ENCODE measurements at places on chromosomes 11 and 22.

- no peak for DNase-seq
Measured at GRCh38 chr11:65468874-65469333, 29.9 kb upstream of the MALAT1 start.

- DNase-seq = no peak
Measured at GRCh38 chr22:26199665-26200064, 30.4 kb downstream of the SEZ6L start.

- peak; percentile 77 for DNase-seq
Measured at GRCh38 chr11:19953909-19954308, 206.4 kb downstream of the DBX1 start.

GRCh38 chr11:61826930-61827570 lies 1.1 kb upstream of the FADS2 start:
- DNase-seq = no peak

GRCh38 chr11:76241243-76242000 lies 35.1 kb upstream of the WNT11 start:
- DNase-seq = no peak

DNA sequence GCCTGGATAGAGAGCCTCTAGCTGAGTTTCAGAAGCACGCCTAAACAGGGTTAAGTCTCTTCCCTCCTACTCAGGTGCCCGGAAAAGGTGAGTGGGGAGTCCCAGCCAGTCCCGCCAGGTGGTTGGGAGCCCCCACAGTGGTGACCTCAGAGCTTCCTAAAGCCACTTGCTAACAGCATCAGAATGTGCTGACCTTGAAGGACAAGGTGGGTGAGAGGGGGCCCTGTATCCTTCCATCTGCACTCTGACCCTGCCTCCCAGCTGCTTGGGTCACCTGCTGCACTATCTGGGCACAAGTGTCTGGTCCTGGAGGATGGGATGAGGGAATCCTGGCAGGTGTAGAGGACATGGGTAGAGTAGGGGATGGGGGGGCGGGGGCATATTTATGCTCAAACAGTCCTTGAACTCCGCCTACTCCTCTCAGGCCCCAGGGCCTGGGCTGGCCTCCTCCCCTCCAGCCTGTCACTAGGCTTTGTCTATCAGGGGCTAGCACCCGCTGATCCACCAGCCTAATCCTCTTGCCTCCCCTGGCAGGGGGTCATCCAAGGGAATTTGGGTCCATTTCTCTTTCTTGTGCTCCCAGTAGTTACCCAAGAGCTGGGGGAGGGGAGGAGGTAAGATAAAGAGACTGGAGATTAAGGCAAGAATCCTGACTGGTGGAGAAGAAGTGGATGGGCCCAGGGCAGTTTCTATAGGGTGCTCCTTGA lies 3.4 kb downstream of the USP2 start:
- no peak for DNase-seq

GRCh38 chr22:48192920-48193319 lies 1430.5 kb downstream of the TBC1D22A start:
- DNase-seq = no peak

GRCh38 chr11:119062779-119063178 lies 4.8 kb upstream of the VPS11 start:
- DNase-seq = no peak

DNA sequence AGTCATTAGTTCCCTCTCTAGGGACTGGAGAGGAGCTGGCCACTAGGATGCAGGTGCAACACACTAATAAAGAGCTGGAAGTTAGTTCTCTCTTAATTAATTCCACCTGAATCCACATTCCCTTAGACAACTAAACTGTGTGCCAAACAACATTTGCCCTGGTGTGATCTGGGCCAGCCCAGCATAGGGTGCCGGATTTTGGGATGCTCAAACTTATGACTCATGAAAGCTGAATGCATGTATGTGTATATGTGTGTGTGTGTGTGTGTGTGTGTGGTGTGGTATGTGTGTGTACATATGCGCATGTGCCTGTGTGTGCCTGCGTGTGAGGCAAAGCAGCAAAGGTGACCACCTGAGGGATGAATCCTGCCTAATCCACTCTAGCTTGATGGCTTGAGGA lies 110.7 kb downstream of the EHF start:
- no peak for DNase-seq

- DNase-seq = no peak
Measured at GRCh38 chr11:8285796-8286195, 22.1 kb upstream of the LMO1 start.

DNA sequence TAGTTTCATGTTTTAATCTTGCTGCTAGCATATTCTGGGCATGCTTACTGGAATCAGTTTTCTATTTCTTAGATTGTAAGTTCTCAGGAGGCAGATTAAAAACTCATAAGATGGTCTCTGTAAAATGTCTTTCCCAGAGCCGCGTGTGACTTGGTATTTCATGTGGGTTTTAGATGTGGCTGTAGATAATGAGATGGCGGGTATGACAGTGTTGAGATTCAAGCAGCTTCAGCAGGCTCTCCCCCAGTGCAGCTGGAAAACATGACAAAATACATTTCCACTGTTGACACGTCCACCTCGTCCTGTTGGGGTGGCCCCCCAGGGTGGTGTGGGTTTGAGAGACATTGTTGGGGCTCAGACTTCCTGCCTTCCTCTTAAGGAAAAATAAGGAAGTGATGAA lies 106.8 kb downstream of the KIRREL3 start:
- no peak for DNase-seq

DNA sequence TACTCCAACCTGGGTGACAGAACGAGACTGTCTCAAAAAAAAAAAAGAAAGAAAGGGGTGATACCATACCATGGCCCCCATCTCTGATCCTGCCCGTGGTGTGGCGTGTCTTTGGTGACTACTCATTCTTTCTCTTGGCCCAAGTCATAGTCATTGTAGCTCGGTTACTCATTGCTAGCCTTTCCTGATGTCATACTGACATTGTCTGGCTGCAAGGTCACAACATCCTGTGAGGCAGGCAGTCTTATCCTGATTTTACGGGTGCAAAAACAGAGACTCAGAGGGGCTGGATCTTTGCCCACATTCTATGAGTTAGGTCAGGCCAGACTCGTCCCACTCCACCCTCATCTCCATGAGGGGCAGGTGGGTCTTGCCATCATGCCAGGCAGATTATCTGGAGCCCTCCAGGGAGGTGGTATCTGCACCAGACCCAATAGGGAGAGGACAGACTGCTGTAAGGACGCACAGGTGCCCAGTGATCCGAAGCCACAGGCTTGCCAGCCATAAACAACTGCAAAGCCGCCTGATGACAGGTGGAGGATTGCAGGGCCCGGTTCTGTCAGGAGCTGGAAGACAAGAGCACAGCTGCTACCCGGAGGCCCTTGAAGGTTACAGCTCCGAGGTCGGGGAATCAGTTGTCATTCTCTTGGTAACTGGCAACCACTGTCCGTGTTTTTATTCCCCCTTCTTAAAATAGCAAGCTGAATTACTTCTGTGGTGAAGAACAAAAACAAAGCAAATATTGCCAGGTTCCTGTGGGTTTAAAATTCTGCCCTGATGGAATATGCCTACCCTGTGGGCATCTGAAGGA lies 13.8 kb downstream of the TOM1 start:
- no peak for DNase-seq

GRCh38 chr22:16777284-16777924 lies 47.8 kb downstream of the XKR3 start:
- no peak for DNase-seq

- DNase-seq = peak; percentile 28
Measured at GRCh38 chr11:73154178-73154577, 12.1 kb upstream of the FCHSD2 start.

DNA sequence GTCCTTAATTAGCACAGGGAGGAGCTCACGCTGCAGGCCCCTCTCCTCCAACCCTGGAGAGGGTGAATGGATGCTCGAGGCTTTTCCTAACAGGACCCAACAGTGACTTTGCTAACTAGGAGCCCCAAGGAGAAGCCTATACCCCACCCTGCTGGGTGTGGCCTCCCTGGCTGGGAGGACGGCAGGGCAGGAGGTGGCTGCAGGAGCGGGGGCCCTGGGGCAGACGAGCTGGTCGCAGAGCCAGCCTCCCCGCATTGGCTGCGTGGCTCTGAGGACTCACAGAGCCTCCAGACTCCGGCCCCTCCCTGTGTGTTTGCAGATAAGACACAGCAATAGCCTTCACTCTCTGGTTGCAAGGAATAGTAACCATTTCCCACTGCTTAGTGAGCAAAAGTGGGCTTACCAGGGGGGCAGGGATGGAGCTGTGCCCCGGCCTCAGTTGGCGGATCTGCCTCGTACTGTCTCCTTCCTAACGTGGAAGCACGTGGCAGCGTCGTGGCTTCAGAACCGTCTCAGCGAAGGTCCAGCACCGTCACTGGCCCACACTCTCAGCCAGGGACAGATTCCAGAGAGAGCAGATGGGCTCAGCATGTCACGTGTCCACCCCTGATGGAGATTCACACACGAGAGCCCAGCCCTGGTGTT lies 1087.5 kb downstream of the BRD1 start:
- DNase-seq = no peak

DNA sequence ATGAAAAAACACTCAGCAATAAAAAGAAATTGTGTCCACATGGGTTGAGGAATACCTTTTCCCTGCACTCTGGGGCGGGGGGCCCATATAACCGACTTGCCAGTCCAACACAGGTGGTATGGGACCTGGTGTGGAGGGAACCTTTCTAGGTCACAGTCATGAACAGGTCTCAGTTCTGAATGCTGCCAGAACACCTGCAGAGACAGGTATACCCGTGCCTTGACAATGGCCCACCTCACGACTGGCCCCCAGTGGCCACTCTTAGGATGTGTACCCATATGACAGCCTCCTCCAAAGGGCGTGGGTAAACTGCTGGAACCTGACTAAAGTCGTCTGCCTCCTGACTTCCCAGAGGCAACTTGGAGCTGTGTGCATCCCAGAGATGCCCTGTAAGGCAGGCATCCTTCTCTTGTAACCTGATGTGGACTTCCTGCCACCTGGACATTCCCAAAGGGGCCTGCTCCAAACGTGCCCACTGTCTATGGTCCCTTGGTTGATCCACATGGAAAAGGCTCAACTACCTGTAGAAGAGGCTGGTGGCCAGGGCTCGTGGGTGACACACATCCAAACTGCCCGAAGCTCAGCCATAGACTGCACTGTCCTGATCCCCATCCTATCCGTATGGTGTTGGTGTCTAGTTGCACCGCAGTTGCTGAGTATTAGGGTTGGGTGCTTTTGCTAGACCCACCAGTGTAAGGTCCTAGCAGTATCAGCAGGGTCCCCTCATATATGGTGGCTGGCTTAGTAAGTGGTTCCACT lies 859.3 kb downstream of the BRD1 start:
- DNase-seq = no peak

GRCh38 chr11:133955945-133956421 lies 785 bp downstream of the IGSF9B start:
- DNase-seq = no peak

- DNase-seq = no peak
Measured at GRCh38 chr22:36351921-36352802, 35.6 kb downstream of the MYH9 start.

GRCh38 chr11:69576069-69576782 lies 64.7 kb upstream of the CCND1 start:
- no peak for DNase-seq

DNA sequence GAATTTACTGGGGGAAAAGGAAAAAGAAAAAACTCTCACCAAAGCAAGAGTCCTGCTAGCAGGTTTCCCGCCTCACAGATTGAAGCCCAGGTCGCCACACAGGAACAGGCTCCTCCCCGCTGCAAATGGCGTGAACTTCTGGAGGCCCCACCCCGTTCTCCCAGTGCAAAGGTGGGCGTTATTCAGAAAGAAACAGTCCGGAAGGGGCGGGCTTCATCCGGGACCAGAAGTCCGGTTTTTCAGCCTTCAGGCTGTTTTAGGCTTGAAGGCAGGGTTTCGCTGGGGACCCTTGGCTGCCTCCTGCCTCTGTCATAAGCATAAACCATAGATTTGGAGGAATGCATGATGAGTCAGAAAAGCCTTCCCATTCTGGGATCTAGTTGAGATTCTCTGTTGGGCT lies 148.3 kb upstream of the POU2AF2 start:
- DNase-seq = no peak

DNA sequence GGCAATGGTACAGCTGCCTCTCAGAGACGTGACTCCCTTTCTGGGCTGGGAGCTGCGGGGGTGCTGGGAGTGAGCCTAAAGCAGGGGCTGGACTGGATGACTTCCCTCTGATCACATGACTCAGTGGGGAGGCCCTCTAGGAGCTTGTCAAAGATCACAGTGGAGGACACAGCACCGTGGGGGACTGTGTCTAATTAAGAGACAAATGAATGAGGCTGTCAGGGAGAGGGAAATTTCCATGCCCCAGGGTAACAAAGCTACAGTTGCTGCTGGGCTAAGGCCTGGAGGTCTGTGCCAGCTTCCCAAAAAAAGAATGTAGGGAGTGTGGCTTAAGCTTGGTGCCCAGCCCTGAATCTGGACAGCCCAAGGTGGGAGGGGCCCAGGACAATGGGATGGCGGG lies 262.8 kb upstream of the PLET1 start:
- DNase-seq = peak; percentile 84

GRCh38 chr22:28736301-28737155 lies 5.1 kb downstream of the CHEK2 start:
- DNase-seq = no peak

DNA sequence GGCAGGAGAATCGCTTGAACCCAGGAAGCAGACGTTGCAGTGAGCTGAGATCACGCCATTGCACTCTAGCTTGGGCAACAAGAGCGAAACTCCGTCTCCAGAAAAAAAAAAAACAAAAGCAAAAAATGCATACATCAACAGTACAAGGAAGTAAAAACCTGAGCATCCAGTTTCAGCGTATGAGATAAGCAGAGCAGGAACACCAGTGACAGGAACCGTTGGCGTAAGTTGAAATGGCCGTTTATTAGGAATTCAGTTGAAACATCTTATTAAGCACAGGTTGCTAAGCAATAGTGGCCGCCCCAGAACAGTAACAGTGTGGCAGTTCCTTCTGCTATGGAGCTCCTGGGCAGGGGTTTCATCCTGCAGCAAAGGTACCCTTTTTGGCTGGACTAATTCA lies 4.0 kb upstream of the L3MBTL2 start:
- DNase-seq = no peak

DNA sequence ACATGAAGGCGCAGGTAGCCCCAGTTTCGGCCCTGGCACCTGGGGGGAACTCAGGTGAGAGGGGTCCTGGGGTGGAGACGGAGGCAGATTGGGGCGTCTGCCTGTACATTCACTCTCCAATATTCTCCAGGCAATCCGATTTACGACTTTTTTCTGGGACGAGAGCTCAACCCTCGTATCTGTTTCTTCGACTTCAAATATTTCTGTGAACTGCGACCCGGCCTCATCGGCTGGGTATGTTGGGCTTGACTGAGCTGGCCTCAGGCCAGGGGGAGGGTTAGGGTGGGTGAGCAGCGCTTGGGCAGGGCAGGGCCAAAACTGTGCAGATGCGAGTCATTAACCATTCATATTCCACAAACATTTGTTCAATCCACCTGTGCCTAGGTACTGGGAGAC lies 1.7 kb downstream of the TM7SF2 start:
- no peak for DNase-seq

DNA sequence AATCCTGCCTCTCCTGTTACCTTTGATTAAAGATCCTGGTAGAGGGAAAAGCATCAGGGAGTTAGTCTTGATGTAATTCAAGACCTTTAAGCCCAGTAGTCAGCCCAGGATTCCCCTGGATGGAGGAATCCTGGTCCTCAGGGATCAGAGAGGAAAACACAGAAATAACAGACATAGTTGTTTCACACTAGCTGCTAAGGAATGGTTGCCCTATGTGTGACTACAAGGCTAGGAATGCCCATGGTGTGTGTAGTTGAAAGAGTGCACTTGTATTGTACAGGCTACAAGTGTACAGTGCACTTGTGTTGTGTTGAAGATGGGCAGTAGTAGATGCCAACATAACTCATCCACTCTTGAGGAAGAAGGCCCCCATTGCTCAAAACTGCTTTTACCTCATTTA lies 226.8 kb downstream of the AASDHPPT start:
- no peak for DNase-seq

- no peak for DNase-seq
Measured at GRCh38 chr22:38835888-38836301, 7.9 kb downstream of the NPTXR start.

GRCh38 chr11:1655168-1656060 lies 25.8 kb downstream of the KRTAP5-5 start:
- no peak for DNase-seq

Measured in hippocampal formation (tissue), 2 donors.